ENCODE measurements at places on chromosomes 4 and X.
A peak's percentile ranks its signal among the peaks of the same experiment; 100 is the strongest.

GRCh38 chr4:24910499-24910898 is 2.3 kb downstream of the CCDC149 start:
- peak; percentile 24 for DNase-seq

- DNase-seq: peak; percentile 26
Measured at GRCh38 chrX:12304261-12304660, 166.0 kb downstream of the FRMPD4 start.

GRCh38 chrX:11259437-11259836 is 33.8 kb upstream of the AMELX start:
- no peak for DNase-seq

DNA sequence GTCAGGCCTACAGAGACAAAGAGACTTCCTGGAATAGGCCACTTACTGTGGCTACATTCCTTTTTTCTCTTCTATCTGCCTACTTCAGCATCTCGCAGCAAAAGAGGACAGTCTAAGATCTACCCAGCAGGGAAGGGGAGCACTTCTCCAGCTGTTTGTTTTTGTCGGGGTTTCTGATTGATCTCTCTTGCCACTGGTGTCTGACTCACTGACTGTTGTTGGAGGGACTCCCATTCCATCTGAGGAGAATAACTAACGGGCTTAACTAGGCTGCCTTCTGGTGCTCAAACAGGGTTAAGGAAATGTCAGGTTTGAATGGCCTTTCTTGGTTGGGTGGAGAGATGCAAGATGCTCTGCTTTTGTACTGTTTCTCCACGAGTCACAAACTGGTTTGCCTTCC is 100.2 kb upstream of the TMEM164 start:
- DNase-seq: no peak

GRCh38 chr4:73683456-73683855 is 56.9 kb upstream of the CXCL8 start:
- DNase-seq: no peak

DNA sequence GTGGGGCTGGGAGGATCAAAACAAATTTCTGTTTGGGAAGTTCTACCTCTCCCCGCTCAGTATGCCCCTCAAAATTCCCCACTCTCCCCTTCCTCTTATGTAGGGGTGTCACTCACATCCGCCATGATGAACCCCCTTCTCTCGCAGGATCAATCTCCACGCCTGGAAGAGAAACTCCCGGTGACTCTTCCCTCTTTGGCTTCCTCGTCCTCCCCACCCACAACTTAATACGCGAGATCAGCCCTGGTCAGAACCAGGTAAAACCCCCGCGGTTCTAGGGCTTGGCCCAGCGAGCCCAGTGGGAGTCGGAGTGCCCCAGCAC is 427 bp downstream of the LAMTOR3 start:
- no peak for DNase-seq

DNA sequence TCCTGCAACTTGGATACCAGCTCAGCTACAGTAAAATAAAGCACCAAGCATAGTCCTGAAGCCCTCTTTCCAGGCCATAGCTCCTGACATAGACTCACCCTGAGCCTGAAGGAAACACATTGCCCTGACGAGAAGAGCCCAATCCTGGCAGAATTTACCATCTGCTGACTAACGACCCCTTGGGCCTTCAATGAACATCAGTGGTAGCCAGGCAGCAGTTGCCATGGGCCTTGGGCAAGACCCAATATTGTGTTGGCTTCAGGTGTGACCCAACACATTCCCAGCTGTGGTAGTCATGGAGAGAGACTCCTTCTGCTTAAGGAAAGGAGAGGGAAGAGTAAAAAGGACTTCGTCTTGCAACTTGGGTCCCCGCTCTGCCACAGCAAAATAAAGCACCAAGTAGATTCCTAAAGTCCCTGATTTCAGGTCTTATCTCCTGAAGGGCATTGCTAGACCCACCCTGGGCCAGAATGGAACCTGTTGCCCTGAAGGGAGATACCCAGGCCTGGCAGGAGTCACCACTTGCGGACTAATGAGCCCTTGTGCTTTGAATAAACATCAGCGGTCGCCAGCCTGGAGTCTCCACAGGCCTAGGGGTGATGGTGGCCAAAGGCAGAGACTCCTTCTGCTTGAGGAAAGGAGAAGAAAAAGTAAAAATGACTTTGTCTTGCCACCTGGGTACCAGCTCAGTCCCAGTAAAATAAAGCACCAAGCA is 902.6 kb downstream of the C4orf33 start:
- no peak for DNase-seq

GRCh38 chr4:93501244-93501643 is 327.3 kb upstream of the ATOH1 start:
- no peak for DNase-seq

DNA sequence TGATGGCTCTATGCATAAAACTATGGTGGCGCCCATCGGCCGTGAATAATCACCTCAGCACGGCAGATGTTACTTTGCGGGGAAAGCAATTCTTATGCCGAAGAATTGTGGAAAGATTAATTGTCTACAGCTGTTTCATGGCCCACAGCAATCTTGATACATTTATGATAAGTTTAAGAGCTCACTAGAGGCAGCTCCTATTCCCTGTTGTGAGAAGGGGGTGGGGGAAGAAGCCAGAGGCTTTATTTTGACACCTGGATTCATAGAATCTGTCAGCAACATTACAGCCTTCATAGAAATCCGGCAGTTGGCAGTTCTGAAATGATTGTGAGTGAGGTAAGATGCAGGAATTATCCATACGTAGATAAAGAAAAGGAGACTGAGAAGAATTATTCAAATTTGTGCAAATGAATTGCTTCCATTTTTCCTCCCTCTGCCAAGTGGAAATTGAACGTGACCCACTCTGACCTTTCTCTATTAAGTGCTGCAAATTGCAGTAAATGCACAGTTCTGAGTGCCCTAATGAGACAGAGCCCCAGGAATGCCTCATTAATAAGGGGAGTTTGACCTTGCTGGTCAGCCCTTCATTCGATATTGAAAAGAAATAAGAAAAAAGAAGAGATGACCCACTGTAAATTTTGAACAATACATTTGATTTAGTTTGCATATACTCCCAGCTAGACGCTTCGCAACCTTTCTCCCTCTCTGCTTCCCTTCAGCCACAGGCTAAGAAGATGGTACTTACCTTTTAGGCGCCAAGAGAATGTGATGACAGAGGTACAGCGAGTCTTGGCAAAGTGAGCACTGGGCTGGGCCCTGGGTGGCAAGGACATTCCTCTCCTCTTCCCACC is 188.8 kb downstream of the GPAT3 start:
- no peak for DNase-seq

DNA sequence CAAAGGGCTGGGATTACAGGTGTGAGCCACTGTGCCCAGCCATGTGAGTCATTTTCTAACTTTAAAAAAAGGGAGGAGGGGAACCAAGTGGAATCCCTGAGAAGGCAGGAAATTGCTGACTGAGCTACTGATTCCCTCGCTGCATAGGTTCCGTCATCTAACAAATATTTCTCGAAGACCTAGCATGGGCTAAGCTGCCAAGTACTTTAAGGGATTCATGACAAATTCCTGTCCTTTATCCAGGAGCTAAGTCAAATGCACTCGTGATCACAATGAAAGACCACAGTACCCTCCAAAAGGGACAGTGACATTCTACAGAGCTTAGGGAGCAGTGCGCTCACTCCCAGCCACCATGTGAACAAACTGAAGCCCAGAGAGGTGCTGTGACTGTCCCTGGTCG is 33.2 kb upstream of the MAN2B2 start:
- DNase-seq: no peak

DNA sequence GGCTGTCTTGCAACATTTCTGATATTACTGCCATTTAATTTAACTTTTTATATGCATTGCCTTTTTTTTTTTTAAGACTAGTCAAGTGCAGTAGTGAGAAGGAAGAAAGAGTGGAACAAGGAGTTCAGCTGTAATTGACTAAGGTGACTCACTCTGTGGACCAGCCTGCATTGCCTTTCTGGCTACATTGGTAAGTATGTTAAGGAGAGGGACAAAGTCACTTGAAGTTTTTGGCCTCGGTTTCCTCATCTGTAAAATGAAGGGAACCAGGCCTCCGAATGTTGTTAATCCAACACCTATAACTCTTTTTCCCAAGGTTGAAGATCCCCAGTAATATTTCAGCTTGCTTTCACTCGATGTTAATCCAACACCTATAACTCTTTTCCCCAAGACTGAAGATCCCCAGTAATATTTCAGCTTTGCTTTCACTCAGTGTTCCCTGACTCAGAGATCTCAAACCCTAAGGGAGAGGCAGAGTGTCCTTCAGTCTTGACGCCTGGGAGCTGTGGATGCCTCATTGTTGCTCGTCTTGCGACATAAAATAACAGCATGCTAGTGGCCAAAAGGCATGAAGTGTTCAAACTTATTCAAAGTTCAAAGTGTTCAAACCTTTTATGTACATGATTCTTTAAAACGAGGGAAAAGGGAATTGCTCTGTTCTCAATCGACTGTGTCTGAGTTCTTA is 102.0 kb downstream of the SORBS2 start:
- no peak for DNase-seq

DNA sequence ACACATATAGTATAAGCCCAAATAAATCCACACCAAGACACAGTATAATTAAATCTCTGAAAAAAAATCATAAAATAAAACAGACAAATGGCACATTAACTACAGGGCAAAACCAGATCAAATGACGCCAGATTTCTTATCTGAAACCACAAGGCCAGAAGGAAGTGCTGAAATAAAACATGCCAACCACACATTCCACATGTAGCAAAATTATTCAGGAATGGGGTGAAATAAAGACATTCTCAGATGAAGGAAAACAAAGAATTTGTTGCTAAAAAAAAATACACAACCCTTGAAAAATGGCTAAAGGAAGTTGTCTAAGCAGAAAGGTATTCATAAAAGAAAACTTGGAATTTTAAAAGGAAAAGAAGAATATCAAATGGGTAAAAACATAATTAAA is 4.5 kb upstream of the DCAF12L1 start:
- no peak for DNase-seq

DNA sequence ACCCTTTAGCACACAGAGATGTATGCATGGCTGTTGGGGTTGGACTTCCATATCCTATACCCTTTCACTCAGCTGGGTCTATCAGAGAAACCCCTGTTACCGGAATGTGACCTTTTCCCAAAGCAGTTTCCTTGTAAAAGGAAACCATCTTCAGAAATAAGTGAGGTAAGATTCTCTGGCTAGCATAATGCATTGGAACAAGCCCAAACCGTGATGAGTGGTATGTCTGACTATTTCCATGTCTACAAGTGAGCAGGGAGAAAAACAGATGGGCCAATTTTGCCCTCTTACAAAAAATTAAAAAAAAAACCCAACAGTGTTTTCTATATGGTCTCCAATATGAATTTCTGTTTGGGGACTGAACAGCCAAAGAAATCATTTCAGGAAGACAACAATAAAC is 283.9 kb downstream of the SMARCA1 start:
- DNase-seq: no peak

- no peak for DNase-seq
Measured at GRCh38 chr4:3365326-3365725, 72.5 kb downstream of the RGS12 start.

DNA sequence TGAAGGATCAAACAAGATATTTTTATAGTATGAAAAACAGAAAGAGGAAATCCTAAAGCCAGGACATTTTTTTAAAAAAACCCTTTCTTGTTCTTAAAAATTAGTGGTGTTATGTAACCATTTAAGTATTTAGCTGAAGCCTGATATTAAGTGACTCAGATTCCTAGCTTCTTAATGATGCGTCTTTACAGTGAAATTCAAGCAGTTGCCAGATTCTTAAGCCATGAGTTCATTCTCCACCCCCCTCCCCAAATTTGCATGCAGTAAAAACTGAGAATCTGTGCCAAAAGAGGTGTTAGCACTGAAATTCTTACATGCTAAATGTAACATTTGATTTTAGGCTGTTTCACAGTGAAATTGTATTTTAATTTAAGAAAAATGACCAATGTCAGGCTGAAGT is 180.8 kb downstream of the RAPGEF2 start:
- DNase-seq: peak; percentile 73

- no peak for DNase-seq
Measured at GRCh38 chr4:17964576-17964975, 57.0 kb downstream of the LCORL start.

DNA sequence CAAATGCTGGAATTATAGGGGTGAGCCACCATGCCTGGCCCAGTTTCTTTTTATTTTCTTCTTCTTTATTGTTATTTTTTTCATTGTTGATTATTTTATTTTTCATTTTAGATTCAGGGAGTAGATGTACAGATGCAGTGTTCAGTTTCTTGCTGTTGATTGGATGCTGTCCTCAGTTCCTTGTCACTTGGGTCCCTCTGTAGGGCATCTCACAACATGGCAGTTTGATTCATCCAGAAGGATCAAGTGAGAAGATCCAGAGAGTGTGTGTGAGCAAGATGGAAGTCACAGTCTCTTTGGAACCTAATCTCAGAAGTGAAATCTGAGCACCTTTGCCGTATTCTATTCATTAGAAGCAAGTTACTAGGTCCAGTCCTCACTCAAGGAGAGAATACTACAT is 20.9 kb downstream of the HMGB3 start:
- DNase-seq: no peak

- no peak for DNase-seq
Measured at GRCh38 chr4:181278941-181279340, 964.3 kb upstream of the TENM3 start.

DNA sequence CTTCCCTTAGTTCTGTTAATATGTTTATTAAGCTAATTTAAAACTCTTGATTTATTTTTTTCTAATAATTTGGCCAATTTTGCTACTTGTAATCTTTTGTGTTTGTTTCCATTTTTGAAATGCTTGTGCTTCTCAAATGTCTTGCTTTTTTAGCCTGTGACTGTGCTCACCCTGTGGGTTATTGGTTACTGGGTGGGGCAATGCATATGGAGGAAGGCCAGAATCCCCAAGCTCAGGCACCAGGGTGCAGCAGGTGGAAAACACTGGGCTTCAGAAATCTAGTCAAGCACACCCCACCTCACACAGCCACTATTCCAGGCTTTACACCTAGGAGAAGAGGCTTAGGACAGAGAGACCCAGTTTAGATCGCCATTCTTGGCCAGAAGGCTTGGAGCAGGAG is 33.1 kb downstream of the ETNPPL start:
- no peak for DNase-seq

DNA sequence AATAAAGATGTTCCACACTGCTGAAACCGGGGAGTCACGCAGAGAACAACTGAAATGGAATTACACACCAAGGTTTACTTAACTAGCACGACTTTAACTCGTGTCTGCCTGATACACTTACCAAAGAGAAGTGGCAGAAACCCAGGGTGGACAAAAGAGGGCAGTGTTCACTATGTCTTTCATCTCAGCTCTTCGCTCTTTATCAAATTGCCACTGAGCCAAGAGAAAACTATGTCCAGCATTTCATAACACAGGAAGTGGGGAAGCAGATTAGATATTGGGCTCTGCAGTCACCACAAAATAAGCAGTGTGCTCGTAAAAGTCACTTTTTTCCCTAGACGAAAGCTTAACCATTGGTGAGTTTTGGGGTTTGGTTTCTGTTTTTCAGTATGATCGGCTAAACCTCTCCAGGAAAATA is 155.7 kb downstream of the CHIC2 start:
- peak; percentile 79 for DNase-seq

- DNase-seq: no peak
Measured at GRCh38 chrX:131812847-131813825, 210.0 kb upstream of the STK26 start.

Data from AG04449 (cell line).